ENCODE measurements at places on chromosomes 2 and 18.
A peak's percentile ranks its signal among the peaks of the same experiment; 100 is the strongest.

- peak; percentile 48 for DNase-seq
Observed at GRCh38 chr2:39851651-39852110, 72.6 kb upstream of the THUMPD2 start.

GRCh38 chr2:68714866-68715265, 19.7 kb upstream of the ARHGAP25 start:
- DNase-seq, result peak; percentile 77

DNA sequence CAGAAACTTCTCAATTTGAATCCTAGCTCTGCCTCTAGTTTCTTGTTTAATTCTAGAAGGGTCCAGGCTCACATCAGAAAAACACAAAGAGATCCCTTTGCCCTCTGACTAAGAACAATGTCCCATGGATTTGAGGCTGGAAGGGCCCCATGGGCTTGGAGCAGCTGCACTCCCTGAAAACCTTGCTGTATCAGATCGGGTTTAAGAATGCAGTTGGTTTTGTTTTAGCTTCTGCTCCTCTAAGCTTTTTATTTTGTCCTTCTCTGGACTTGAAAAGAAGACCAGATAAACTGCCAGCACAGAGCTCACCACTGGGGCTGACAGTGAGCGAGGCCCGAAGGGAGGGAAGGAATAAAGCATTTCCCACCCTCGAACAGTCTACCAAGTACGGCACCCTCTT, 69.2 kb upstream of the WIPF1 start:
- DNase-seq, result peak; percentile 59

GRCh38 chr2:237418300-237418699, 4.3 kb upstream of the COL6A3 start:
- DNase-seq, result no peak

GRCh38 chr2:15941481-15941850, 1.1 kb downstream of the MYCN start:
- peak; percentile 36 for DNase-seq

GRCh38 chr2:21451403-21451802, 327.6 kb downstream of the TDRD15 start:
- DNase-seq, result no peak

- DNase-seq, result no peak
Observed at GRCh38 chr18:10499230-10499629, 26.6 kb upstream of the NAPG start.

DNA sequence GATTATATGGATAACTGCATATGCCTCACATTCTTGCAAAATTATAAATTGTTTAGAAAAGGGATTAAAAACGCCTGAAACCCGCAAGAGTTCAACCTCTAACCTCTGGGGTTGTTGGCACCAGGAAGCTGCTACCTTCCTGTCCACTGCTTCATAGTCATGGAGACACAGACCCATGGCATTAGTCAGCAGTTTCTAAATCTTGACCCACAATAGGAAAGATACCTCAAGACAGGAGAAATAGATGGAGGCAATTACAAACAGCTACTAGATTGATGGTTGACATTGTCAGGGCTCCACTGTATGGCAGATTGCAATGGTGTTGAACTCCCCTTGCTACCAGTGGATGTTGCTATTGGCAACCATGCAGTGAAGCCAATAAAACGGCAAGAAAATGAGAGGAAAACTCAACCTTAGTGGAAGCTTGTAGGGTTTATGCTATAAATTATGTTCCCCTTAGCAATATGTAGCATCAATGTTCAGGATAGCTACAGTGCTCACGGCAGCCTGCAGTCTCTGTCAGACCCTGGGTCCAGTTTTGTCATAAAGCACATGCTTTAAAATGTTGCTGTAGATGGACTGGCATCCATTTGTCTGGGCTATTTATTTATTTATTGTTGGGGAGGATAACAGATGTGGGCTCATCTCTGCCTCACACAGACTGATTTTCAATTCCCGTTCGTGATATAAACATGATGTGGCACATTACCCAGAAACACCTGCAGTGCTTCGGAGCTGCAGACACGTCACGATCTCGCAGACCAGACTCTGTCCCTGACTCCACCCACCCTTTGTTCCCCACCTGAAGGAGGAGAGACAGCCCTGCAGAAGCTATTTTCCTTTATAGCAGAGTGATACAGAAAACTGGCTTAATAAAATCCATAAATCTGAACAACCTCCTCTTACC, 233.4 kb downstream of the AGPS start:
- no peak for DNase-seq

GRCh38 chr2:235639885-235640284, 146.0 kb downstream of the AGAP1 start:
- DNase-seq, result no peak

DNA sequence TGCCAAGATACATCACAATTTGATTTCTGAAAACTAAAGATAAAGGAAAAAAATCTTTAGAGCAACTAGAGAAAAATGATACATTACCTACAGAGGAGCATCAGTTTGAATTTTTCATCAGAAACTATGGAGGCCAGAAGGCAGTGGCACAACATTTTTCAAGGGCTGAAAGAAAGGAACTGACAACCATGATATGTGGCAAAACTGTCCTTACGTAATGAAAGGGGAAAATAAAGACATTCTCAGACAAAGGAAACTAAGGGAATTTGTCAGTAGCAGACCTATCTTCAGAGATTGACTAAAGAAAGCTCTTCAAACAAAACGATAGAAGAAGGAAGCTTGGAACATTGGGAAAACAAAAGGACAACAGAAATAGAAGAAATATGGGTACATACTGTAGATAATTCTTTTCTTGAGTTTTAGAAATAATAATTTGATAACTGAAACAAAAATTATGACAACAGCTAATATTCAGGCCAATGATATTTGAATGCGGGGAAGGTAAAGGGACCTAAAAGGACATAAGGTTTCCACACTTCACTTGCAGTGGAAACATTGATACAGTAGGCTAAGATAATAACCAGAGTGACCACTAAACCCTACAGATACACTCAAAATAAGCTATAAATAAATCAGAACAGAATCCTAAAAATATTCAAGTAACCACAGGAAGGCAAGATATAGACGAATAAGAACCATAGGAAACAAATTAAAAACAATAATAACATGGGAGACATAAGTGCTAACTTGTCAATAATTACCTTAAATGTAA, 70.0 kb upstream of the NPAS2 start:
- DNase-seq, result no peak

- no peak for DNase-seq
Observed at GRCh38 chr18:58190842-58191530, 147.0 kb downstream of the NEDD4L start.

GRCh38 chr2:121866789-121867188, 111.3 kb downstream of the TSN start:
- no peak for DNase-seq

DNA sequence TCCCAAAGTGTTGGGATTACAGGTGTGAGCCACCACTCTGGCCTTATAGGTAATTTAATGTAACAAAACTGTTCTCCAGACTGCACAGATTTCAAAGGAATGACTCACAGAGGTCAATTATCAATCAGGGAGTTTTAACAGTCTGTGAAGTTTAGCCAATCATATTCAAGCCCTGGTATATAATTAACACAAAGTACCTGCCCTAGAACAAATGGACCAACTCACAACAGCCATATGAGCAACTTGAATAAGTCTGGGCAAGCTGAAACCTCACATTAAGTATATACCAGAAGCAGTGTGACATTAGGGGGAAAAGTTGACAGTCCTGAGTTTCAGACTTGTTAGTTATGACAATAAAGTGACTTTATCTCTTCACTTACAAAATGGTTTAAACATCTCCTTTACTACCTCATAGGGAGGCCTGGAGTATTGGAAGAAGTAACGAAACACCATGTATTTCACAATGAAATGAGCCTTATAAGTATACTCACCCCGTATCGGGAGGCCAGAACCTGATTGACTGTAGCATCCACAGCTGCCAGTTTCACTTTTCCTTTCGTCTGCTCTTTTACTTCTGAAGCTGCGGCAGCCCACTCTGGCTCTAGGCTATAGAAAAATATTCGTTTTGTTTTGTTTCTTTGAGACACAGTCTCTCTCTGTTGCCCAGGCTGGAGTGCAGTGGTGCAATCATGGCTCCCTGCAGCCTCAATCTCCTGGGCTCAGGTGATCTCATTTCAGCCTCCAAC, 22.2 kb downstream of the PDIA6 start:
- no peak for DNase-seq

GRCh38 chr2:198691236-198691635, 766.5 kb downstream of the SATB2 start:
- DNase-seq, result no peak

DNA sequence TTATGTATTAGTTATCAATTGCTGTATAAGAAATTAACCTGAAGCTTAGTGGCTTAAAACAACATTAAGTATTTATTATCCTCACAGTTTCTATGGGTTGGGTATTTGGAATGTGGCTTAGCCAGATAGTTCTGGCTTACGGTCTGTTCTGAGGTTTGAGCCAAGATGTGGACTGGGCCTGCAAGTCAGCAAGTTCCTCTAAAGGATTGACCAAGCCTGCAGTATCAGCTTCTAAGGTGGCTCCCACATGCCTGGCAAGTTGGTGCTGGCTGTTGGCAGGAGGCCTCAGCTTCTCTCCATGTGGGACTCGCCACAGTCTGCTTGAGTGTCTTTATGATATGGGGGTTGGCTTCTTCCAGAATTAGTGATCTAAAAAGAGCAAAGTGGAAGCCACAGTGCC, 45.0 kb upstream of the TCF4 start:
- no peak for DNase-seq

- no peak for DNase-seq
Observed at GRCh38 chr2:230582851-230583283, 129.8 kb upstream of the CAB39 start.

GRCh38 chr2:118103951-118104940, 16.0 kb downstream of the INSIG2 start:
- DNase-seq, result no peak

- DNase-seq, result no peak
Observed at GRCh38 chr2:181485638-181485946, 28.4 kb downstream of the ITGA4 start.

DNA sequence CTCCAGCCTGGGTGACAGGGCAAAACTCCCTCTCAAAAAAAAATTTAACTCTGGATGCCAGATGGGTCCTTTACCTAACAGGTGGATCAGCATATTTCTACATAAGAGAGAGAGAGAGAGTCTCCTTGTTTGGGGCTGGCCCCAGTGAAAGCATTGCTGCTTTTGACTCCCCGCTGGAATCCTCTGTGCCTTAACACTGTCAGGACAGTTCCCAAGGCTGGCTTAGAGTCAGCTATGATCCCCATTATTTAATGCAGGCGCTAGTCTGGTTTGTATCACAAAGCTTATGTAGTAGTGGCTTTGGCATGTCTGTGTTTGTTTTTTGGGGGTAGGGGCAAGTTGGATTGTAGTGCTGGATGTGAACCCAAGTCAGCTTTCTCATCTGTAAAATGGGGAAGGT, 9.4 kb downstream of the INPP4A start:
- DNase-seq, result no peak

DNA sequence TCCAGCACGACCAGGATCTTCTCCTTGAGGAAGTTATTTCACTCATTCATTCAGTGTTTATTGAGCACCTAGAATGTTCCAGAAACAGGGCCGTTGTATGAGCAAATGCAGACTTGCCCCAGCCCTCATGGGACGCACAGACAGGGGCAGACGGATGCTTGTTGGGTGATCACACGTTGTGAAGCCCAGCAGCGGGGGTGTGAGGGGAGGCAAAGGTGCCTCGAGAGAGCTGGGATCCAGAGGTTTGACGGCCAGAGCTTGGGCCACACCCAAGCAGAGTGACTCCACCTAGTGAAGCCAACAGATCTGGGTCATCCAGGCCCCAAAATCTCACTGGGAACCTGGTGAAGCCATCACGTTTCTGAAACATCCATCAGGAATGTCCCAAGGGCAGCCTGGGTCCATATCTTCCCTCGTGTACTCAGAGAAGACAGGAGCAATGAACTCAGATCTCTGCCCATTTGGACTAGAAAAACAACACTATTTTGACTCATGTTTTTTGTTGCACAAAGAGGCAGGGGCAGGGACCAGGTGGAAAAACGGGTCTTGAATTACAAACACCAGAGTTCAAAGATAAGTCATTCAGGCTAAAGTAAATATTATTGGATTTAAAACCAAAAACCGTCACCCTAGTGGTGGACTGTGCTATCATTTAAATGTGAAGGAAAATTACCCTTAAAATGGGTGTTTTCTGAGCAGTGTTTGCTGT, 54.9 kb upstream of the RBM44 start:
- DNase-seq, result no peak

GRCh38 chr2:16058256-16058655, 117.9 kb downstream of the MYCN start:
- no peak for DNase-seq

- no peak for DNase-seq
Observed at GRCh38 chr2:44722026-44722625, 219.4 kb upstream of the SIX3 start.

- no peak for DNase-seq
Observed at GRCh38 chr18:79792096-79792987, 5.4 kb upstream of the KCNG2 start.

DNA sequence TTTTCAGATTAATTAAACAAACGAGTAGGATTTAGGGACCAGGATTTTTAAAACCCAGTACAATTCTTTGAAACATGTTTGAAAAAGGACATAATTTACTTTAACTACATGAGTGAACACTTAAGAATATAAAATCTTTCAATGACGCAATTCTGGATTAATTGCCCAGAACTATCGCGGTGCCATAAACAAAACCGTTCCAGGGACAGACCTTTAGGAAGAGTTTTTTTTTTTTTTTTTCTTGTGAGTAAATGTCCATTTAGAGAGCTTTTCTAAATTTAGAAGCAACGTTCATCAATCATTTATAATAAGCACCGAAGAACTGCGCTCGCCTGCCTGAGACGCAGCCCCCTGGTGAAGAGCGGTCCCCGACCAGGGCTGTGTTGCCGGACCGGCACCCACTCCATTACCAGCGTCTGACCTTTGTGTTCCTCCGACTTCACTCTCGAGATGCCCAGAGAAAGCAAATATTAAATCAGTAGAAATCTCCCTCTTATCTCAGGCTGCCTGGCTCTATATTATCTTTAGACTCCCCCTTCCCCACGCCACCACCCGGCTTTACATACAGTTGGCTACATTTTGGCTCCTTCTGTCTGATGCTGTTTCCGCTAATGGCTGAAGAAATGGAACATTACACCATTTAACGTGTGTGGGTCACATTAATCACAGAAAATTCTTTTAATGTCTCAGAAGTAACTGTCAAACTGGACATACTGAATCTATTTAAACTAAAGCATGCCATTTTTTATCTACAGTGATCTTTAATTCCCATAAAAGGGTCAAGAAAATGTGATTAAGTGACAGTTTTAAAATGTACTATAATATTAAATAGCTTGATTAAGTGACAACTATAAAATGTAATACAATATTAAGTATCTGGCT, 364.0 kb upstream of the MEIS1 start:
- no peak for DNase-seq

GRCh38 chr18:63192126-63192884, 127.3 kb downstream of the BCL2 start:
- no peak for DNase-seq

GRCh38 chr2:44778221-44778654, 163.3 kb upstream of the SIX3 start:
- no peak for DNase-seq

- DNase-seq, result peak; percentile 83
Observed at GRCh38 chr2:229489016-229489415, 217.9 kb upstream of the PID1 start.

Measured in Ammon's horn (tissue), 1 donor.